ENCODE measurements at places on chromosomes 13 and 19.

DNA sequence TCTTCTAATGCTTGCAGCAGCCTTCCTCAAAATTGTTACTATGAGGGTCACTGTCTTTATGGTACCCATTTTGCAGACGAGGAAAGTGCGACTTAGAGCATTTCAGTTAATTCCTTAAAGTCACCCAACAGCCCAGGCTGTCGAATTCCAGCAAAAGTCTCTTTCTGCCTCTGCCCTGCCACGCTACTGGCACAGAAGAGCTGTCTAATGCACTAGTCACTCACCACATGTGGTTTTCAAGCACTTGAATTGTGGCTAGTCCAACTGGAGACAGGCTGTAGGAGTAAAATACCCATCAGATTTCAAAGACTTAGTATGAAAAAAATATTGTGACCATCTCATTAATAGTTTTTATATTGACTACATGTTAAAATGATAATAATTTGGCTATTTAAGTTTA, 1.7 kb downstream of the FPR1 start:
- DNase-seq, result no peak

- DNase-seq, result no peak
Measured at GRCh38 chr13:29556742-29557141, 38.7 kb downstream of the SLC7A1 start.

DNA sequence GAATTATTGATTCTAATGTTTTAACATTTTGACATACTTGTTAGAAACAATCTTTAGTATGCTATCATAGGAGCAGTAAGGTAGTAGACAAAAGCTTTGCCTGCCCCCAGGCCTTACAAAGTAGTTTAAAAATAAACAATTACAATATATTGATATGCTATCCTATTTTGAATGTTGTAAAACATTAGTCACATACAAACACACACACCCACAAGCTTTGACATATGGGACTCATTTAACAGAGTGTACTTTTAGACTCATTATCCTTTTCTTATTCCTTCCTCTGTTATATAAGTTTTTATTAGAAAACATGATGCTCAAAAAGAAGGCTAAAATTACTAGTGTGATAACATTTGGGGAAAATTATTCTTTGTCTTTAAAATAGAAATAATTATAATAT, 33.5 kb downstream of the UCHL3 start:
- DNase-seq, result no peak

- DNase-seq, result peak; percentile 94
Measured at GRCh38 chr19:49866933-49867782, at the start of gene PNKP. PNKP (minus strand) TSS chr19:49867576; CDS start chr19:49867204, 372 bp downstream.

DNA sequence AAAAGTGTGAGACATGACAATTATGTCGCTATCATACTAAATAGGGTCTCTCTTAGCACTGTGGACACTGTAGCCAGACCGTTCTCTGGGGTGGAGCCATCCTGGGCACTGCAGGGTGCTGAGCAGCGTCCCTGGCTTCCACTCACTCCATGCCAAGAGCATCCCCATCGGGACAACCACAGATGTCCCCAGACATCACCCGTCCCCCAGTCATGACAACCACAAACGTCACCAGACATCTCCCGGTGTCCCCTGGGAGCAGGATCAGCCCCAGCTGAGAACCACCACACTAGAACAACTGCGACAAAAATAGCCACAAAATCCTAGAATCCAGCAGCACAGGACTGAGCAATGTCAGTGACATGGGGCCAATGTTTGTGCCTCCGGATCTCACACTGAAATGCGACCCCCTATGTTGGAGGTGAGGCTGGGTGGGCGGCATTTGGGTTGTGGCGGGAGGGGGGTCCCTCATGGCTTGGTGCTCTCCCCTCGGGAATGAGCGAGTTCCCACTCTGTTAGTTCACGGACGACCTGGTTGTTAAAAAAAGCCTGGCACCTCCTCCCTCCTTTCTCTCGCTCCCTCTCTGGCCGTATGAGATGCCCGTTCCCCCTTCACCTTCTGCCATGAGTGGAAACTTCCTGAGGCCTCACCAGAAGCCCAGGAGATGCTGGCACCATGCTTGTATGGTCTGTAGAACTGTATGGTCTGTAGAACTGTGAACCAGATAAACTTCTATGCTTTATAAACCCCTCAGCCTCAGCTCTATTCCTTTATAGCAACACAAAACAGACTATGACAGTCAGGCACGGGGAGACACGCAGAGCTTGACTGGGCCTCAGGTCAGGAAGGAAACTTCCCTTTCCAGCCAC, 93.9 kb downstream of the GADD45B start:
- DNase-seq, result no peak

GRCh38 chr19:38721979-38722773, 22.1 kb downstream of the CAPN12 start:
- DNase-seq, result no peak

- no peak for DNase-seq
Measured at GRCh38 chr13:54511366-54511765, 1482.8 kb downstream of the OLFM4 start.

GRCh38 chr19:50717026-50717723, 2.4 kb downstream of the SHANK1 start:
- DNase-seq, result no peak

GRCh38 chr13:26558074-26558805, 757 bp downstream of the WASF3 start:
- no peak for DNase-seq

GRCh38 chr13:33233547-33233946, 52.0 kb downstream of the STARD13 start:
- DNase-seq, result no peak

DNA sequence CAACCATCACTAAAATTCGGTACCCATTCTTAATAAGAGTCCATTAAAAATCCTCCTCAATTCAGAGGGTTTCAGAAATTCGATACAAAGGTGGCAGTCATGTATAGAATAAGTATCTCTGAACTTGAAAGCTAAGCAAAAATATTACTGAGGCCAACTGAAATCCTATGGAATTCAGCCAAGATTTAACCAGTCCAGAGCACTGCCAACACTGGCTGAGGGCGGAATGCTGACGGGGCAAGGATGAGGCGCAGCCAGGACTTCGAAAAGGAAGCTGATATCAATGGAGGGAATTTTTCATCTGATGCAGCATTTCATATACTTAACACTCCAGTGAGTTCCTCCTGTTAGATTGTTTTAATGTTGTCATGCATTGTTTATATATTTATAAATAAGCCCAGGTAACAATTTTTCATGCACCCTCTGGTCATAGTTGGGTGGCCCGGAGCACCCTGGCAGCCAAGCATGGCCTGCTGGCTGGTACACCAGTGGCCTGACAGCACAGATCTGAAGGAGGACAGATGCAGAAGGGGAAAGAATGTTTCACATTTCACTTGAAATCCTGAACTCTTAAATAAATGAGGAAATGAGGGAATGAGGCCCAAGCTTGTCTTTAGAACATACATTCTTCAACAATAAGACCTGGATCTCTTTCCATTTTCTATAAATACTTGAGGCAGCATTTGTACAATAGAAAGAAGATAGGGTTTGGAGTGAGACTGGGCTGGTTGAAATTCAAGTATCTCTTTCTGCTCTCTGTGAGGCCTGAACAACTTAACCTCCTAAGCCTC, 41.5 kb downstream of the WDFY2 start:
- DNase-seq, result no peak

GRCh38 chr13:46665248-46665632, 112.3 kb downstream of the LRCH1 start:
- no peak for DNase-seq

- DNase-seq, result no peak
Measured at GRCh38 chr13:66347486-66348117, 882.5 kb downstream of the PCDH9 start.

- DNase-seq, result no peak
Measured at GRCh38 chr13:23778002-23778652, 111.1 kb downstream of the MIPEP start.

- DNase-seq, result peak; percentile 76
Measured at GRCh38 chr19:16041299-16041990, 34.9 kb upstream of the TPM4 start.

GRCh38 chr19:48837051-48837524, 797 bp upstream of the HSD17B14 start:
- peak; percentile 68 for DNase-seq

- no peak for DNase-seq
Measured at GRCh38 chr13:26469602-26470001, 87.9 kb upstream of the WASF3 start.

DNA sequence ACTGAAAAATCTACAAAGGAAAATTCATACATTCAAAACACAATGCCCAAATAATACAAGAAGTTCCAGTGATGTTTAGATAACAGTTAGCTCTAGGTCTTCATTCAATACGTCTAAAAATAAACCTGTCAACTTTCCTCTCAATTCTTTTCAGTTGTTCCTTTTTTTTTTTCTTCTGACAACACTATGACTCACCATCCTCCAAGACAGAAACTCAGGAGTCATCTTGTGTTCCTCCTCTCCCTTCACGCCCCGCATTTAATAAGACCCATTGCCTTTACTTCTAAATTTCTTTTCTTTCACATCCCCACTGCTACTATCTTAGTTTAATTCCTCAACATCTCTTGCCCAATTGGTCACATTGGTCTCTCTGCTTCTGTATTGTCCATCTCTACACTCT, 759.9 kb downstream of the GPC5 start:
- no peak for DNase-seq

GRCh38 chr19:17370026-17370587, 7.0 kb downstream of the PLVAP start:
- no peak for DNase-seq

- no peak for DNase-seq
Measured at GRCh38 chr13:40290758-40291157, 375.7 kb downstream of the FOXO1 start.

GRCh38 chr13:40662866-40663265, 3.6 kb downstream of the FOXO1 start:
- no peak for DNase-seq

DNA sequence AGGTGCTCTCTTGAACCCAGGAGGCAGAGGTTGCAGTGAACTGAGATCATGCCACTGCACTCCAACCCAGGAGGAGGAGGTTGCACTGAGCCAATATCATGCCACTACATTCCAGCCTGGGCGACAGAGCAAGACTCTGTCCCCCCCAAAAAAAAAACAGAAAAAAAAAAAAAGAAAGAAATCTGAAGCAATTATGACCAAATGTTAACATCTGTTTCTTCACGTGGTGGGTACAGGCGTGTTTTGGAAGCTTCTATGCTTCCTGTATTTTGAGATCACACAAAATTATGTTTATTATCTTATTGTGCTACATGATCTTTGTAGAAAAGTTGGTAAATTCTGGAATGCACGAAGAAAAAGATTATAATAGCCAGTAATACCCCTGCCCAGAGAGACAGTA, 2.7 kb upstream of the ACP5 start:
- no peak for DNase-seq

GRCh38 chr13:73223372-73223781, 164.6 kb downstream of the KLF5 start:
- no peak for DNase-seq

GRCh38 chr13:91212231-91212630, 135.3 kb upstream of the MIR17HG start:
- DNase-seq, result no peak

GRCh38 chr19:30935146-30935545, 414.1 kb downstream of the TSHZ3 start:
- DNase-seq, result no peak

GRCh38 chr13:71242201-71242600, 624.8 kb downstream of the DACH1 start:
- no peak for DNase-seq

DNA sequence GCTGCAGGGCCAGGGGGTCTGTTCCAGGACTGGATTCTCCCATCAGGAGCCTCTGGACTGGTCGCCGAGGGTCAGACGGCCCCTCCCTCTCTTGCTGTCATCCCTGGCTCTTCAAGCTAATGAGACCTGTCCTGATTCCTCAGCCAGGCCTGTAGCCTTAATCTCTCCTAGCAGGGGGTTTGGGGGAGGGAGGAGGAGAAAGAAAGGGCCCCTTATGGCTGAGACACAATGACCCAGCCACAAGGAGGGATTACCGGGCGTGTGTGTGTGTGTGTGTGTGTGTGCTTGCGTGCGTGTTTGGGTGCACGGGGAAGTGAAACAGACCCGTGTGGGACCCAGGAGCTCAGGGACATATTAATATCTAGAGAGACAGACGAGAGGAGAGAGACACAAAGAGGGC, 1.9 kb upstream of the CRX start:
- DNase-seq, result no peak

- DNase-seq, result no peak
Measured at GRCh38 chr19:48405850-48406249, 12.4 kb downstream of the GRIN2D start.

GRCh38 chr13:111883571-111884343, 183.2 kb upstream of the SOX1 start:
- no peak for DNase-seq

- no peak for DNase-seq
Measured at GRCh38 chr13:109870274-109870673, 83.9 kb upstream of the IRS2 start.

DNA sequence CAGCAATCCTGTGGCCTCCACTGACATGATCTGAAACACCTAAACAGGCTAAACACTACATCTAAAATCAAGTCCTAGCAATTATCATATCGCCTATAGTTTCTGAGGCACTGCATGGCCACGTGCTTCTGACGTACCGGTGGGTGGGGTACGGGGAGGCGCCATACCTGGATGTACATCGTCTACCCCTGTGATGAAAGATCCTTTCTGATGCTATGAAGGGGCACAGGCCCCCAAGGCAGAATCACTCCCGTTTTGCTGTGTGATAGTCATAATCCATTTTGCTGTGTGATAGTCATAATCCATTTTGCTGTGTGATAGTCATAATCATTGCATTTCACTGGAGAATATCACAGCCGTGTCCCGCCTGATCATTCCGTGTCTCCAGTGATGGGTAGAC, 118.7 kb upstream of the SOX1 start:
- DNase-seq, result no peak

GRCh38 chr13:37001921-37002250, 1.3 kb downstream of the EXOSC8 start:
- no peak for DNase-seq

DNA sequence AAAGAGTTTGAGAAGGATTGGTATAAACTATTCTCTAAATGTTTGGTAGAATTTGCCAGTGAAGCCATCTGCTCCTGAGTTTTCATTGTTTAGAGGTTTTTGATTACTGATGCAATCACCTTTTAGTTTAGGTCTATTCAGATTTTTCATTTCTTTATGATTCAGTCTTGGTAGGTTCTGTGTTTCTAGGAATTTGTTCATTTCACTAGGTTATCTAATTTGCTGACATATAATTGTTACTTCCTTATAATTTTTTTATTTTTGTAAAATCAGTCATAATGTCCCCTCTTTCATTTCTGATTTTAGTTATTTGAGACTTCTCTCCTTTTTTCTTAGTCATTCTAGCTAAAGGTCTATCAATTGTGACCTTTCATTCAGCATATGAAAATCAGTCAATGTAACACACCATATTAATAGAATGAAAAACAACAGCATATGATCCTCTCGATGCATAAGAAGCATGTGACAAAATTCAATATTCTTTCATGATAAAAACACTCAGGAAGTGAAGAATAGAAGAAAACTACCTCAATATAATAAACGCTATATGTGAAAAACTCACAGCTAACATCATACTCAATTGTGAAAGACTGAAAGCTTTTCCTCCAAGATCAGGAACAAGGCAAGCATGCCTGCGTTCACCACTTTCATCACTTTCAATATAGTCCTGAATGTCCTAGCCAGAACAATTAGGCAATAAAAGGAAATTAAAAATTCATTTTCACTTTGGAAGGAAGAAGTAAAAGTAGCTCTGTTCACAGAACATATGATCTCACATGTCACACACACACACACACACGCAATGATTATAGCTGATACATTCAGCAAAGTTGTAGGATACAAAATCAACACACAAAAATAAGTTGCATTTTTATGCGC, 149.1 kb downstream of the COG6 start:
- DNase-seq, result no peak

- no peak for DNase-seq
Measured at GRCh38 chr13:59479629-59480028, 684.1 kb downstream of the DIAPH3 start.

GRCh38 chr13:66139701-66140100, 1090.4 kb downstream of the PCDH9 start:
- no peak for DNase-seq

Measured in stimulated activated CD4-positive, alpha-beta T cell treated with anti-CD3 and anti-CD28 coated beads, Interleukin-12 subunit alpha, Interleukin-12 subunit beta, amount 100 ng/mL, for 4 hours (primary cell).